ENCODE measurements at places on chromosomes 4 and X. TPM values are rescaled to one million over a fixed set of nuclear protein-coding genes. Genes with fewer than 3 reads are reported as not detected.

- no peak for DNase-seq
Observed at GRCh38 chr4:15186149-15186548, 183.9 kb downstream of the CPEB2 start.

GRCh38 chr4:141229408-141230101 lies 8.9 kb downstream of the ZNF330 start:
- DNase-seq, result no peak

- DNase-seq, result no peak
Observed at GRCh38 chr4:156547891-156548290, 423.7 kb downstream of the PDGFC start.

DNA sequence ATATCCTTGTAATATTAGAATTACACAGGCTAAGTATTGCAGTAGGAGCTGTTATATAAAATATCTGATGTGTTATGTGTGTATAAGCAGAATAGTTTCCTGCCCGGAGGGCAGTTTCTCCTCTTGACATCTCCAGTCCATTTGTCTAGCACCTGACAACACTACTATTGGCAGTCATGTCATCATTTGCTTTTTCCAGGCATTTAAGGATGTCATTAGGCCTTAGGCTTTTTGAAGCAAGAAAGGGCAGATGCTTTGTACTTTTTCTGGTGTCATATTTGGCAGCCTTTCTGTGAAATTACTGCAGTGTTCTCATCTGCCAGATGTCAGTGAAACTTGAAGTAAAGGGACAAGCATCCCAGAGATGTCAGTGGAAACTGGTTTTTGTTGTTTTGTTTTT lies 2017.6 kb upstream of the IGFBP7 start:
- DNase-seq, result no peak

GRCh38 chr4:48710446-48711209 lies 69.5 kb downstream of the FRYL start:
- DNase-seq, result no peak

DNA sequence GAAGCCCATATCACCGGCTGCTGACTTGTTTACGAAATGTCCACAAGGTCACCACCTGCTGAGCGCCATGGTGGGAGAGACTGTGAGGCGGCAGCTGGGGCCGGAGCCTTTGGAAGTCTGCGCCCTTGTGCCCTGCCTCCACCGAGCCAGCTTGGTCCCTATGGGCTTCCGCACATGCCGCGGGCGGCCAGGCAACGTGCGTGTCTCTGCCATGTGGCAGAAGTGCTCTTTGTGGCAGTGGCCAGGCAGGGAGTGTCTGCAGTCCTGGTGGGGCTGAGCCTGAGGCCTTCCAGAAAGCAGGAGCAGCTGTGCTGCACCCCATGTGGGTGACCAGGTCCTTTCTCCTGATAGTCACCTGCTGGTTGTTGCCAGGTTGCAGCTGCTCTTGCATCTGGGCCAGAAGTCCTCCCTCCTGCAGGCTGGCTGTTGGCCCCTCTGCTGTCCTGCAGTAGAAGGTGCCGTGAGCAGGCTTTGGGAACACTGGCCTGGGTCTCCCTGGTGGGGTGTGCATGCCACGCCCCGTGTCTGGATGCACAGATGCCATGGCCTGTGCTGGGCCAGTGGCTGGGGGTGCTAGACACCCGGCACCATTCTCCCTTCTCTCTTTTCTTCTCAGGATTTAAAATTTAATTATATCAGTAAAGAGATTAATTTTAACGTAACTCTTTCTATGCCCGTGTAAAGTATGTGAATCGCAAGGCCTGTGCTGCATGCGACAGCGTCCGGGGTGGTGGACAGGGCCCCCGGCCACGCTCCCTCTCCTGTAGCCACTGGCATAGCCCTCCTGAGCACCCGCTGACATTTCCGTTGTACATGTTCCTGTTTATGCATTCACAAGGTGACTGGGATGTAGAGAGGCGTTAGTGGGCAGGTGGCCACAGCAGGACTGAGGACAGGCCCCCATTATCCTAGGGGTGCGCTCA lies 8.7 kb upstream of the MSANTD1 start:
- DNase-seq, result no peak

- no peak for DNase-seq
Observed at GRCh38 chr4:148686449-148686848, 244.2 kb upstream of the NR3C2 start.

GRCh38 chrX:127571834-127572233 lies 480.4 kb downstream of the ACTRT1 start:
- no peak for DNase-seq

Gene MSX1
- not detected for total RNA-seq

Gene FAM149A
- 0.50 TPM for total RNA-seq
